ENCODE measurements at places on chromosomes 16 and 17.

GRCh38 chr16:13305019-13305755, 403.8 kb downstream of the SHISA9 start:
- no peak for DNase-seq

- DNase-seq: no peak
Observed at GRCh38 chr17:16314859-16315258, 38.4 kb downstream of the CENPV start.

GRCh38 chr16:68445458-68445857, 2.9 kb downstream of the SMPD3 start:
- no peak for DNase-seq

- DNase-seq: no peak
Observed at GRCh38 chr17:51427323-51427811, 167.0 kb downstream of the UTP18 start.

- DNase-seq: no peak
Observed at GRCh38 chr17:82489851-82490511, 29.6 kb upstream of the FOXK2 start.

DNA sequence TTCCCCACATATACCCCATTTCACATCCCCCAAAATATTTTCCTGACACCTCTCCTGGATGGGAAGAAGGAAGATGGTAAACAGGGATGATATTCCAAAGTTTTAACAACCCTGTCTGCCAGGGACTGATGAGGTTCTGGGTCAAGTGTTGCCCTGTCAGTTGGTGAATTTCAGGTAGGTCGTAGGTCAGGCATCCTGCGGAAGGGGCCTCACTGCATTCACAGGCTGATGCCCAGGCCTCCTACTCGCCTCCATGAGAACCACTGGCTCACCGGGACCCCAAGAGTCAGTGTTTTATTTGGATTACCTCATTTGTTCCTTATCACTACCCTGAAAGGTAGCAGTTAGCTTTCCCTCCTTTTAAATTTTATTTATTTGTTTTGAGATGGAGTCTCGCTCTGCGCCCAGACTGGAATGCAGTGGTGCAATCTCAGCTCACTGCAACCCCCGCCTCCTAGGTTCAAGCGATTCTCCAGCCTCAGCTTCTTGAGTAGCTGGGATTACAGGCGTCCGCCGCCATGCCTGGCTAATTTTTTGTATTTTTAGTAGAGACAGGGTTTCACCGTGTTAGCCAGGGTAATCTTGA, 10.5 kb downstream of the ZBTB4 start:
- DNase-seq: no peak

- peak; percentile 29 for DNase-seq
Observed at GRCh38 chr16:4328046-4328781, 12.3 kb downstream of the GLIS2 start.

DNA sequence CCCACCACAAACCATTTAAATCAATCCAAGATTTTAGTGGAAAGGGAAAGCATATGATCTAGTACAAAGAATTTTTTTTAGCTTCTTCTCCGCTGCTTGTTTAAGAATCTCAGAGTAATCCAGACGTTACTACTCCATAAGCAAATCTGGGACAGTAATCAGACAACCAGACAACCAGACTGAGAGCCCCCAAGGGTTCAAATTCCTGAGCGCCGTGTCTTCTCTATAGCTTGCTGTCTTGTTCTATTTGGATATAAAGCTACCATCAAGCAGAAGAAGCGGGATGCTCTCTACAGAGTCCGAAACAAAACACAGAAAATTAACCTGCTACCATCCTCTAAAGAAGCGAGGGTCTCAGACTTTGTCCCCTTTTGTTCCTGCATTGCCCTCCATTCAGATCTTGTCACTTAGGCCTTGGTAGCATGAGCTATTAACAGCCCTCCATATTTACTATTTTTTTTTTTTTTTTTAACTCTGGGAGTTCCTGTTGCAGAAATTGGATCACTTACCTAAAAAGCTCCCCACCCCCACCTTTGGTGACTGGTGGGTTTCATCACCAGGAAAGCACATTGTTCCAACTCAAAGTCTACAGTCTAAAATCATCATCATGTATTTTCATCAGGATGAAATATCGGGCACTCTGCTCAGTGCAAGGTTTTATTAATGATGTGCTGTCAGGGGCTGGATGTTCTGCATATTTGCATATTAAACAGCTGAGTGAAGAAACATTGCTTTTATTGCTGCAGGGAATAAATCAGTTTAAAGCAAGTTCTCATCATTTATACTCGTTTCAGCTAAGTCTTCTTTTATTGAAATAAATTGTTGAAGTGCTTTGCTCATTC, 576.7 kb downstream of the WWOX start:
- no peak for DNase-seq

DNA sequence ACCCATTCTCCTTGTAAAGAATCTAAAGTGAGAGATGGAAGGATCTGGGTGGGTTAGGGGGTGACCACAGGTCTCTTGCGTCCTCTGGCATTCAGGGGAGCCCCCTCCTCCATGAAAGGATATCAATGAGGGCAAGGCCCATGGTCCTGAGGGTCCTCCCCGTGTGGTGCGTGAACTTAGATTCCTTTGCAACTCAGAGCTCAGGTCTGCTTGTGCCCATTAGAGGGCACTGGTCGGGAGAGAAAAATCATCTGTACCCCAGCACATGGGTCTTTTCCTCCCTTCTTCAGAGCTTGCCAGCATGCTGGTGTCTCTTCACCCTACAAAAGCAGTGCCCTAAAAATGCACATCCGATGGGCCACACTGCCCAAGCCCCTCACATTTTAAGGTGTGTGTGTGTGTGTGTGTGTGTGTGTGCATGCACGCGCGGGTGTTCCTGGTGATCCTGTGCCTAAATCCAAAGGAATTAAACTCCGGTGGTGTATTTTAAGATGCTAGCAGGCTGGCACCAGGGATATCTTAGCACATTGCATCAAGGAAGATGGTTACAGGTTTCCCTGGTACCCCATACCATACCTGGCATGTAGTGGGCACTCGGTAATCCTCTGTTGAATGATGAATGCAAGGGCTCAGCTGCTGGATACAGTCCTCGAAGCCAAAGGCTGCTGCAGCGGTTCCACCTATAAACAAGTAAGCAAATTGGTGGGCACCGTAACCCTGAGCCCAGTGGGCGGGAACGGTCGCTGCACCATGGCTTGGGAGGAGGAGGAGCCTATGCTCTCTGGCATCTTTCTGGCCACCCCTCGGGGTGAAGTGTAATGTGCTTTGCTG, 4.7 kb downstream of the C1QTNF1 start:
- no peak for DNase-seq

DNA sequence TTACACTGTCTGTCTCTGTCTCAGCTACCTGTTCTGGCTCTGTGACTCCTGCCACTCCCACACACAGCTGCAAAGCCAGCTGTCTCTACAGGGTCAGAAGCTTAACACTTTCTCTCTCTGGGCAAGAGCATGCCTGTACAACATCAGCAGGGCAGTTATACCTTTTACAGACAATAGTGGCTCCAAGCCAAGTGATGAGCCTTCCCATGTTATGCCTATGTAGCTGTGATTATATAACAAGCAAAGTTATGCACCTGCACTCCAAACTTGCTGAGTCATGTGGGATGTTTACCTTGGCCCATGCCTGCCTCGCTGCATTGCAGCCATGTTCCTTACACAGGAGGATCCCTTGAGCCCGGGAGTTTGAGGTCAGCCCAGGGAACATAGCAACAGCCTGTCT, 31.8 kb upstream of the APPBP2 start:
- DNase-seq: peak; percentile 17

GRCh38 chr16:77376358-77376757, 58.5 kb downstream of the ADAMTS18 start:
- DNase-seq: no peak

DNA sequence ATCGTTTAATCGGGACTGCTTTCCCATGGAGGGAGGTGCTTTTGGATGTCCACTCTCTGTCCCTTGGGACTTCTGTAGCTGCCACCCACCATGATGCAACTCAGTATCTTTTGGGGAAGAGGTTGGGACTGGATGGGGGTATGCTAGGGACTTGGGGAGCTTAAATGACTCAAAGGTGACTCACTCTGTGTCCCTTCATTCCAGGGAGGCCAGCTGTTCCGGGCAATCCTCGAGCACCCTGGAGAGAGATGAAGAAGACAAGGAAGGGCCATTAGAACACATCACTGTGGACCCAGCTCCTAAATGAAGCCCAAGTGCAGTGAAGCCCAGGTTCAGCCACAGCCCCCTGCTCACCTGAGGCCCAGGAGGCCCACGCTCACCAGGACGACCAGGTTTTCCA, 4.6 kb downstream of the COL1A1 start:
- no peak for DNase-seq

DNA sequence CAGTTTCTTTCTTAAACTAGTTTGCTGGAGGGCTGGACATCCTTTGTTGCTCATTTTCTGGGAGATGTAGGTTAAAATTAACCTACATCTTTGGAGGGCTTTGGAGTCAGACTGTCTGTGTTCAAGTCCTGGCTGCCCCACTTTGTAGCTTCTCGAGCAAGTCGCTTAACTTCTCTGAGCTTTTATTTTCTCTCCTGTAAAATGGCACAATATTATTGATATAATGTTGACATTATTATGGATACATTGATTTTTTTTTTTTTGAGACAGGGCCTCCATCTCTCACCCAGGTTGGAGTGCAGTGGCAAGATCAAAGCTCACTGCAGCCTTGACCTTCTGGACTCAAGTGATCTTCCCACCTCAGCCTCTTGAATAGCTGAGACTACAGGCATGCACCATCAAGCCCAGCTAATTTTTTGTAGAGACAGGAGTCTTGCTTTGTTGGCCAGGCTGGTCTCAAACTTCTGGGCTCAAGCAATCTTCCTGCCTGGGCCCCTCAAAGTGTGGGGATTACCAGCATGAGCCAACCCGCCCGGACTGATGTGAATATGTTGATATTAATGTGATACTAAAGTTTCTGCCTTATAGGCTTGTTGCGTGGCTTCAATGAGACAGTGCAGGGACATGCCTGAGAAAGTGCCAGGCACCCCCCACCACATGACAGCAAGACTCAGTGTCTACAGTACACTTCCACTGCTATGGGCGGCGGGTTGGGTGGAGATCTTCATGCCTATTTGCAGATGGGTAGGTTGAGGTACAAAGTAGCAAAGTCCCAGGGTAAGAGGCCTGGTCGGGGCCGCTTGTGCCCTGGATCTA, 31.6 kb upstream of the RMI2 start:
- DNase-seq: no peak

DNA sequence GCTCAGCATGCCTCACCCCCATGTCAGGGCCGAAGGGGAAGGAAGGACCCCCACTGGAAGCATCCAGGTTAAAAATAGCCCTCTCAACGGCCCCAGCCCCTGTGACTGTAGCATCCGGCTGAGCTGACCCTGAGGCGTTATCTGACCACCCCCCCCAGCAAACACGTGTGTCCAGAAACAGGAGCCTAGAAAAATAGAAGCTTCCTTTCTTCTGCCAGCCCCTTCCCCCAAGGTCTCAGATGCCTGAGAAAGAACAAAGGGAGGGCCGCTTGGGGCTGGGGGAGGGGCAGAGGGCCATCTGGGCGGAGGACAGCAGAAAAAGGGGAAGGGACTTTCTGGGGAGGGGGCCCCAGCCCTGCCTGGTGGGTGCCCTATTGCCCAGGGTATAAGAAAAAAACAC, 55.8 kb downstream of the ACTG1 start:
- no peak for DNase-seq

- no peak for DNase-seq
Observed at GRCh38 chr16:53559270-53559951, 56.4 kb upstream of the AKTIP start.

GRCh38 chr17:48441231-48441711, 11.3 kb upstream of the SKAP1 start:
- DNase-seq: no peak

DNA sequence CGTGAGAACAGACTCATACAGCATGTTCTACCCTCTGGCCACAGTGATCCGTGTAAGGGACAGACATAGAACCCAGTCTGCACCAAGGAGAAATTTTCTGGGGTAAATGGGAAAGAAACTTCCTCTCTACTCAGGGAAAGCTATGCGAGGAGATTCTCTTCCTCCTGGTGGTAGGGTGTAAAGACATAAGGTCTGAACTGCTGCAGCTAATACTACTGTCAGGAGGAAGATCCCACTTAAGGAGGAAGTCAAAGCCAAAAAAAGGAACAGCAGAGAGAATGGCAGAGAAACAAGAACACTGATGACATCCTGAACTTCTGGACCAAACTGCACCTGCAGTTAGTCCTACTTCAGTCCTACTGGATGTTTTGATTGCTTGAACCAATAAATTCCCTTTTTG, 7.1 kb upstream of the TM4SF5 start:
- no peak for DNase-seq

DNA sequence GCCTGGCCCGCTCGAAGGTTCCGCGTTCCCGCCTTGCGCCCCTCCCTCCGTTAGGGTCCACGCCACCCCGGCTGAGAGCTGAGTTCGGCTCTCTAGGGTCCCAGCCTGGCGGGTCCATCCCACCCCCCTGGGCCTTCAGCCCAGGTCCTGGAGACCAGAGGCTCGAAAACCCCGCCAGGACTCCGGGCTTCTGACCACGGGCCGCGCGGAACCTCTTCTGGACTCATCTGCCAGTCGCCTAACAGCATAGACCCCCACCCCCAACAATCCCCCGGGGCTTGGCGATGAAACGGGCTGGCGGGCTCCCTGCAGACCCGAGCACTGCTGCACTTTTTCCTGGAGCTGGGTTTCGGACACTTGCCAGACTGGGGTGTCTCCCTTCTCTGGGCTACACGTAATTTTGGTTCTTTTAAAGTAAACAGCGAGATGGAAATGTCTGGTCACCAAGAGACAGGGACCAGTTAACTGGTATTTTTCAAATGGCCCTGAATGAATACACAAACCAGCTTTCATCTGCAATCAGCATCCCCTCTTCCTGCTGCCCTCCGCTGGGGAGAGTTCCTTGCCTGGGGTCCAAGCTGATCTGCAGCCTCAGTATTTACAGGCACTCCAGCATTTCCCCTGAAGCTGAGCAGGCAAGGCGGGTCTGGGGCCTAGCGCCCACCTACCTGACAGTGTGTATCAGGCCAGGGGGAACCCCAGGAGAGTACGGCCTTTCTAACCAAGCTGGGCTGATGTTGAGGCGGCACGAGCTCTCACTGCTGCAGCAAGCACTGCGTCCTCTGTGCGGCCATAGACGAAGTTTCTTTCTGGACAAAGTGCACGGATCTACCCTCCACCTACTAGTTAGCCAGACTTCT, 639 bp upstream of the TRIM65 start:
- no peak for DNase-seq

DNA sequence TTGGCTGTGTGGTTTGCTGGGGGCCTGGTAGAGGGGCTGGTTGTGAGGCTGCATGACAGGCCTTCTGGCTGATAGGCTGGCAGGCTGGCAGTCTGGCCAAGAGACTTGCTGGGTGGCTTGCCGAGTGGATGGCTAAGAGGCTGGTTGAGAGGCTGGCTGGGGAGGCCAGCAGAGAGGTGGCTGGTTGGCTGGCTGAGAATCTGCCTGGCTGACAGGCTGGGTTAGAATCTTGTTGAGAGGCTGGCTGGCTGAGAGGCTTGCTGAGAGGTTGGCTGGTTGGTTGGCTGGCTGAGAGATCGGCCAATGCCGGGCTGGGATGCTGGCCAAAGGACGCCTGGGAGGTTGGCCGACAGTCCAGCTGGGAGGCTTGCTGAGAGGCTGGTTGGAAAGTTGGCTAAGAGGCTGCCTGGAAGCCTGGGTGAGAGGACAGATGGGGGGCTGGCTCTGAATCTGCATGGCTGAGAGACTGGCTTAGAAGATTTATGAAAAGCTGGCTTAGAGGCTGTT, 35.9 kb upstream of the ACSM2B start:
- no peak for DNase-seq

GRCh38 chr16:2231016-2231931, 5.0 kb upstream of the DNASE1L2 start:
- DNase-seq: no peak

- no peak for DNase-seq
Observed at GRCh38 chr16:2584729-2585650, 47.2 kb downstream of the PDPK1 start.

Data from T1000 (cell line).